Non-pigmented ciliary epithelial cell (primary cell): ENCODE measurements at places on chromosomes 2 and 18.

DNA sequence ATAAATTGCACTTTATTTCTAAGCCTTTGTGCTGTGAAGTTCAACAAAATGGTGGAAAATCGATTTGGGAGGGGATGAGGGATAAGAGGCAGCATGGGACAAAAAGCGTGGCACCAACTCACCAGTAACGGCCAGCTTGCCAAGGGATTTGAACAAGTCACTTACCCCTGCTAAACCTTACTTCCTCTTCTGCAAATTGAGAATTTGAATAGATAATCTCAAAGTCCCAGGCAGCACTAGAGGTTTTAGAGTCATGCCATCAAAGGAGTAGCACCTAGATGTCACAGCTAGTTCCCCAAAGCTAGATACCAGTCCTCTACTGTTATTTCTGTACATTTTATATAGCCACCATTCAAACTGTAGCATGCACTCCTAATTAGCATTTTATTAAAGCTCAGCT lies 83.7 kb upstream of the VRK2 start:
- DNase-seq = no peak

DNA sequence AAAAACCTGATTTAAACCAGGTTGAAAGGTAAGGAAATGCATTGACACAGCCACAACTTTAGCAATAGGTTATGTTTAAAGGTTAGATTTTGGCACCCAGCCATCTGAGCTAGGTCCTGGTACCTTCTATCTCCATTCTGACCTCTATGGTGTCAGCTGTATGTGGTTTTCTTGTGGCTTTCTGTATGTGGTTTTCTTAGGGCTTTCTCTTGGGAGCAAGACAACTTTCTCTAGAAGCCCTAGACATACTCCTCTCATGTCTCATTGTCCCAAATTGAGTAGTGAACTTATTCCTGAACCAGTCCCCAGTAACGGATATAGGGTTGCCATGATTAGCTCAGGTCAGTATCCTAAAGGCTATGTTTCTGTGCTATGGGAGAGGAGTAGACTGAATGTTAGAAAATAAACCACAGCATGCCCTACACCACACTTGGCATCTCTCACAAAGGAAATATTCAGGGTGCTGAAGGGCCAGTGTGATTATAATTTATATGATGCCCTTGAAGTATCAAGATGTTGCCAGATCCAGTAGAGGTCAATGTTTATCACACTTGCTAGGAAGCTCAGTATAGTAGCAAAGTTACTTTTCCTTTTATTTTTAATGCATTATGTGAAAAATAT lies 176.1 kb downstream of the CAPN13 start:
- DNase-seq = peak; percentile 18

DNA sequence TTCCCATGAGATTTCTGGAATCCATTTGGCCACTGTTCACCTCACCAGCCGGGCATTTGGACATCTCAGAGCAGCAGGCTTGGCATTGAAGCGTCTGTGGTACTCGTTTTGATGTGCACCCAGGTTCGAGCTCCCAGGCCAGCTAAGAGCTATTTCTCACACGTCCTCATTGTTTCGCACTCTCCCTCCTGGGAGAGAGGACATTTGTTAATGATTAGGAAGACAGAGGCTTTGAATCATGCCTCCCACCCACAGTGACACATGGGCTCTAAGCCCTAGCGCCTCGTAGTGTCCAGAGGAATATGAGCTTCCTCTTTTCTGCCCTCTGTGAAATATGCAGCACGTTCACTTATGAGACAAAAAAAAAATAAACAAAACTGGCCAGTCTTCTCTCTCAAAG lies 361.8 kb downstream of the RND3 start:
- DNase-seq = peak; percentile 71

GRCh38 chr2:19312949-19313348 lies 45.5 kb downstream of the OSR1 start:
- DNase-seq = peak; percentile 5

- DNase-seq = no peak
These were observed 6.4 kb upstream of the NPPC start for GRCh38 chr2:231932711-231932970.

DNA sequence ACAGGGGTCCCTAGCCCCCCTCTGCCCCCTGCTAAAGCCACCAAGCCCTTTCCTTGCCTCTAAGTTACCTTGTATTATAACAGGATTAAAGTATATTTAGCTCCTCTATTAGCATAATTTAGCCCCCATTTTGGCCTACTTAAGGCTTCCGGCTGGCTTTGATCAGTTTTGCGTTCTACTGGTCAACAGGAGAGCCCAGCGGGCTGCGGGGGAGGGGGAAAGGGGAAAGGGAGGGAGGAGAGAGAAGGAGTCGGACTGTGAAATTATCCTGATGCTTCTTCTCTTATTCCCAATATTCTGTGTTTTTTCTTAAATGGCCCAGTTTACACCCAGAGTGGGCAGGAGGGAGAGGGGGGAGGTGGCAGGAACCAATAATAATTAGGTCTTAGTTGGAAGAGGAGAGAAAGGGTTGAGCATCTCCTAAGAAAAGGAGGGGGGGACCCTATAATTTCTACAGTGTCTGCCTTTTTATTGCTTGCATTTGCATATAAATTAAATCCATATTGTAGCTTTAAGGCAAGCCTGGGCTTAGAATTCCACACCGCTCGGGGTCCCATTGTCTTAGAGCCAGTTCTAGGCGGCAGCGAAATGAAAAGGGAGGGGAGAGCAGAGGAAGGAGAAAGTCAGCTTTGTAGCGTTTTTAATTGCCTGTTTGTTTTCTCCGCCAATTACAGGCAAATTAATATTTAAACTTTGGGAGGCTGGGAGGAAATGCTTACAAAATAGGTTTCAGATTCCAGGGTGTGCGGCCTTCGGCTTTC lies 39.6 kb downstream of the EN1 start:
- DNase-seq = no peak

GRCh38 chr2:134482131-134482723 lies 228.4 kb downstream of the MGAT5 start:
- no peak for DNase-seq

- no peak for DNase-seq
These were observed 286.8 kb upstream of the EPAS1 start for GRCh38 chr2:46010223-46010924.

DNA sequence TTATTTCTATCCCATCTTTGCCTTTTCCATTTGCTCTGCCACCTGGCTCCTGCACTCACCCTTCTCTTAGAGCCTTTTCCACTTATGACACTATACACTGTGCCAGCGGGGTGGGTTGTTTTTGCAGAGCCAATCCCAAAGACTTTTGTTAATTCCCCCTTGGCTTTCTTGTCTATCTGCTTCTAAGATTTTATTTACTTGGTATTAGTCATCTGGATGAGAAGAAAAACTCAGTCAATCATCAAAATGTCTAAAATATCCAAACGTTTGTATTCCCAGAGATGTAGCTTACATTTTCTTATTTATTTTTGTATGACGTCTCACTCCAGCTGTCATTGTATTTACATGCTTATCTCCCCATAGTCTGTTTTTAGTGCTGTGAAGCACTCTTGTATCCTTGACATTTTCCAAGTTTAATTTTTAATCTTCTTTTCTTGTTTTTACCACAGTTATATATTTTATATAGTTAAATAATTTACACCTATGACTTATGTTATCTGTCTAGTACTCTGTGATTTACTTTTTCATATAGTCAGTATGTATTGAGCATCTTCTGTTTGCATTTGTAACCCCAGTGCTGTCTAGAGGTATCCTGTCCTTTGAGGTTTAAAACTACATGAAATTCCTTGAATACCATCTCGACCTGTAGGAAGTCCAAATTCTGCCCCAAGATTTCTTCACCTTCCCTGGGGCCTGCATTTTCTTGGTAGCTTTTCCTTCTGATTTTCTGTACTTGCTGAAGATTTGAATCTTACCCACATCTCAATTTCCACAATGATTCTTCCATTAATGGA lies 55.1 kb downstream of the COL4A3 start:
- no peak for DNase-seq

DNA sequence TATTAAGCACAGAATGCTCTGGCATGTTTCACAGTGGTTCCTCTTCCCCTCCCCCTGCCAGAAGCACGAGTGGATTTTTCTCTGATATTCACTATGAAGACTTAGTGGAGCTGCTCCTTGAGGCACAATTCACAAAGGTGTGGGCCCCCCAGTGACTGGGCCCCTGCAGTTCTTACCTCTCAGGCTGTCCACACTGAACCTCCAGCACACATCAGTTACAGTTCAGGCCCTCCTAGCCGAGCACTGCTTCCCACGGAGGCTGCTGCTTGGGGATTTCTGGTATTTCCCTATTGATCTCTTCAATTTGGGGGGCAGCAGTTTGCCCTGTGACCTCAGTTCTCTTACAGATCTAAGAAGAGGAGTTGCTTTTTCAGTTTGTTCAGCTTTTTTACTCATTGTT lies 236.1 kb downstream of the SH3RF3 start:
- no peak for DNase-seq

GRCh38 chr2:170152421-170152820 lies 25.5 kb upstream of the MYO3B start:
- no peak for DNase-seq

DNA sequence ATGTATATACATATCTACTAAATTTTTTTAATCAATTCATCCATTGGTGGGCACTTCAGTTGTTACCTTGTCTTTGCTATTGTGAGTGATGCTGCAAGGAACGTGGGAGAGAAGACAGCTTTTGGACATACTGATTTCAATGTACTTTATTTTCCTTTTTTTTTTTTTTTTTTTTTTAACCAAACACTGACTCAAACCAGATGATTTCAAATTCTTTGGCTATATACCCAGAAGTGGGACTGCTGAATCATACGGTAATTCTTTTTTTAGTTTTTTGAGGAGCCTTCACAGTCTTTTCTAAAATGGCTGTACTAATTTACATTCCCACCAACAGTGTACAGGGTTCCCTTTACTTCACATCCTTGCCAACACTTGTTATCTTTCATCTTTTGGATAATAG lies 204.7 kb downstream of the INSIG2 start:
- DNase-seq = no peak
